ENCODE measurements at places on chromosomes 1 and 21.
A peak's percentile ranks its signal among the peaks of the same experiment; 100 is the strongest.

GRCh38 chr1:63915121-63915520 is 141.3 kb downstream of the ROR1 start:
- DNase-seq = no peak

GRCh38 chr1:228454238-228454637 is 32.9 kb upstream of the RNF187 start:
- no peak for DNase-seq

DNA sequence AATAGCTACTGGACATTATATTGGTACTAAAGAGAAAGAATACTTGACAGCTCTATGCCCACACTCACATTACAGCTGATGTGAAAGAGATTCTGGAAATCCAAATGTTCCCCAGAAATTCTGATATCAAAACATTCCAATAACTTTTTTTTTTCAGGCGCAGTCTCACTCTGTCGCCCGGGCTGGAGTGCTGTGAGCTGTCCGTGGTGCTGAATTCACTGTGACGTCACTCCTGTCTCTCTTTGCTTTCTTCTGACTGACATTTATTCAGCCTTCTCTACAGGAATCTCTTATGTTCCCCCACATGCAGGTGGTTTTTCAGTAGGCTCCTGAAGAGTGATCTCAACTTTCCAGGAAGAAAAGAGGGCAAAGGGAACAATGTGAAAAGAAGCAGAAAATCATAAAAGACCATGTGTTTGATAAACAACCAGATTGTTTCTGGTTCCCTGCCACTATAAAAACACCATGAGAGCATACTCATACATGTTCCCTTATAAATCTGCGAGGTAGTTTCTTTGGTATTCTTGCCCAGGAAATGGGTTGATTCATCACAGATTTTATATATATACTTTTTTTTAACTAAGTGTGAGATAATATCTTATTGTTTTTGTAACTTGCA is 6.2 kb downstream of the S100A7A start:
- peak; percentile 35 for DNase-seq

- no peak for DNase-seq
Measured at GRCh38 chr21:34900376-34900775, 148.7 kb downstream of the RUNX1 start.

- DNase-seq = no peak
Measured at GRCh38 chr21:43027846-43028731, 47.5 kb downstream of the CBS start.

DNA sequence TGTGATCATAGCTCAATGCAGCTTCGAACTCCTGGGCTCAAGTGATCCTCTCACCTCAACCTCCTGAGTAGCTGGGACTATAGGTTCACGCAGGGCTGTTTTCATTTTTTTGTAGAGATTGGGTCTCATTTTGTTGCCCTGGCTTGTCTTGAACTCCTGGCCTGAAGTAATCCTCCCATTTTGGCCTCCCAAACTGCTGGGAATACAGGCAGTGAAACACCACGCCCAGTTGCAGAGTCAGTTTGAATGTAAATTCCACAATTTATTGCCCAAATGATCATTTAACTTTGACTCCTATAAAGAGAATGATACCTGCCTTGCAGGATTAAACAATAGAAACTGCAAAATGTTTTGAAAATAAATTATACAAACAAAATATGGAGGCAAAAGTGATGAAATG is 10.7 kb downstream of the GOLPH3L start:
- DNase-seq = no peak

GRCh38 chr1:24939675-24940193 is 9.7 kb upstream of the RUNX3 start:
- DNase-seq = no peak

GRCh38 chr1:53393325-53393792 is 65.5 kb upstream of the LRP8 start:
- peak; percentile 72 for DNase-seq

- no peak for DNase-seq
Measured at GRCh38 chr1:203590603-203591002, 36.0 kb upstream of the ATP2B4 start.

GRCh38 chr21:41759926-41760325 is 6.9 kb downstream of the RIPK4 start:
- DNase-seq = no peak

GRCh38 chr1:51643362-51643761 is 26.5 kb downstream of the OSBPL9 start:
- no peak for DNase-seq

DNA sequence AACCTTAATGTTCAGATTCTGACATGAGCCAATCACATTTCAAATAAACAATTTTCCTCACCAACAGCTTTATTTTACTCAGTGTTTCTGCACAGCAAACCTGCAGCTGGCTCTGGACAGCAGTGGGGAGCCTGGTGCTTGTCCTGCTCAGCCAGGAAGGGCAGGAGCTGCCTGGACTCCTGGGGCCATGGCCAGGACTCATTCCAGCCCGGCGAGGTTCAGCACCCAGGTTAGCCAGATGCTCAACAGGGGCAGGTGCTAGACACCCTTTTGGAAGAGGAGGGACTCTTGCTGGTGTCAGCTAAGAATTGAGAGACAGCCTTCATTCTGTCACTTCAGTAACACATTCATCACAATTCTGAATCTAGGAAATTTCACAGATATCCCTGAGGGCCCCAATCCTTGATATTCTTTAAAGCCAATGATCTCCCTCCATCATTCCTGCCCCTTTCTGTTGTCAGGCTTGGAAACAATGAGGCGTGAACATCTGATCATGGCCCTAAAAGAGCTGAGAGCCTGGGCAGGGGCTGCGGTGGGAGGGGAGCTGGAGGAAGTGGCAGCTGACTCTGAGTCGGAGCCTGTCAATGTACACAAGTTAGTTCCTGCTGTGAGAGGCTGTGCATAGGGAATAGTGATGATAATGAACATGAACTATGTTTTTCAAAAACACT is 251.3 kb downstream of the SDCCAG8 start:
- DNase-seq = no peak

- DNase-seq = no peak
Measured at GRCh38 chr21:42763581-42764442, 110.4 kb downstream of the PDE9A start.

GRCh38 chr1:115300087-115300876 is 37.8 kb downstream of the NGF start:
- DNase-seq = no peak

DNA sequence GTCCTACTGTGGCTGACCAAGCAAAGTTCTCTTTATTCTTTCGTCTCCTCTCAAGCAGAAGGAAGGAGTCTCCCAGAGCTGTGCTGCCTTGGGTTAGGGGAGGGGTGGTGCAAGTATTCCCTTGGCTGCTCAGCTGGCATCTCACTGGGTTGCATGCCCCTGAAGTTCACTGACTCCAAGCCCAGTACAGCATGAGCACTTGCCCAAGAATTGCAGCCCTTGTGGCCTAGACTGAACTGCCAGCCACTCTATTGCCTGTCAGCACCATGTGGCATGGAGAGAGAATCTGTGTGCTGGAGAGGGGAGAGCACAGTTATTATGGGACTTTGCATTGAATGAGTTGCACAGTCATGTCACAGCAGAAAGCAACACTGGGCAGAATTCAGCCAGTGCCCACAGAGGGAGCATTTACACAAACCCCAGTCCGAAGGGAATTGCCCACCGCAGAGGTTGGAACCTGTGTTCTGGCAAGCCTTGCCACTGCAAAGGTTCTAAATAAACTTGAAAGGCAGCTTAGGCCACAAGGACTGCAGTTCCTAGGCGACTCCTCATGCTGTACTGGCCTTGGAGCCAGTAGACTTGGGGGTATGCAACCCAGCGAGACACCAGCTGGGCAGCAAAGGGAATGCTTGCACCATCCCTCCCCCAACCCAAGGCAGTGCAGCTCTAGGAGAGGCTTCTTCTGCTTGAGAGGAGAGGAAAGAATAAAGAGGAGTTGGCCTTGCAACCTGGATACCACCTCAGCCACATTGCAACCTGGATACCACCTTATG is 28.8 kb downstream of the DR1 start:
- DNase-seq = no peak

DNA sequence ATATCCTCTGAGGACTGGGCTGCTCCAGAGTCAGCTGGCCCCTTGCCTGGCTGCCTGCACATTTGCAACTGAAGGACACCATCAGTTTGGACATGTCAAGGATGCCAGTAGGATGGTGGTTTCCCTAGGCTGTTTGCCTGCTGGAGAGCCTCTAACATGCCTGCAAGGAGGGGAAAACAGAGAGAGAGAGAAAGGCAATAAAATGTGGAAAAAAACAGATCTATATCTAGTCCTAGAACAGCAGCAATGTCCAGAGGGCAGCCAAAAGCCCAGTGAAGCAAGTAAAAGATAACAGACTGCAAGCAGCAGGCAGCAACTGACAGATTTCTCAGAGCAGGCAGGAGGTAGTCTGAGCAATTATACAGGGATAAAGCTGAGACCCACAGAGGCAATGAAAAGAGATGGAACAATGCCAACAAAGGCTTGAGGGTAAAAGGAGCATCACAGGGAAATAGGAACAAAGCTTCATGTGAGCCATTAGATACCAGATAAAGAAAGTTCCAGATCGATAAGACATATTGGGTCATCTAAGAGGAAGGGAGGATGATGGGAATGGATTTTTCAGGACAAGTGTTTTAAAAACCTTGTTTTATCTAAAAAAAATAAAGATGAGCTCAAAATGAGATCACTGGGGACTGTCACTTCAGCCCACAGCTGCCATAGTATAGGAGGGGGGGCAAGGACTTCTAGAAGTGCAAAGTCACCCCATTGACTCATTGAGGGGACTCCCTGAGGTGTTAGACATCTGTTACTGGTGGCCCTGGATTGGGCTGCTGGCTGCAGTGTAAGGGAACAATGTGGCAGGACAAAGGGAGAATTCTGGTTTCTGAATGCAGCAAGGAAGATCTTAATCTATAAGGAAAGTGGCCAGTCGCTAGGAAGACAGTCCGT is 38.6 kb upstream of the GADD45A start:
- DNase-seq = no peak

GRCh38 chr1:29344336-29344735 is 108.0 kb downstream of the PTPRU start:
- DNase-seq = no peak

DNA sequence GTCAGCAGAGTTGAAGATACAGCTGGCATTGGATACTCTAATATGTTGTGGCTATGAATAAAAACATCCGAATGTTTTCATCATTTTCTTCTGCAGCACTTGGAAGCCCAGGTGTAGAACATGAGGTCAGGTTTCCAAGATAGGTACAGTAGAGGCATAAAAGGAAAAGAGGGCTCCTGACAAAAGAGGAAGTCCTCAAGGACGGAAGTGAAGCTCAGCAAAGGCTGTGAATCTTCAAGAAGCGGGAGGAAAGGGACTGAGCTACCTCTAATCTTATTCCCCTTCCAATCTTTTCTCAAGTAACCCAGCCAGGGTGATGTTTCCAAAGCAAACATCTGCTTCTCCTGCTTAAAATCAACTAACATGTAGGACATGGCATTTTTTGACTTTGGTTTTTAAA is 4.4 kb upstream of the PIK3C2B start:
- no peak for DNase-seq

DNA sequence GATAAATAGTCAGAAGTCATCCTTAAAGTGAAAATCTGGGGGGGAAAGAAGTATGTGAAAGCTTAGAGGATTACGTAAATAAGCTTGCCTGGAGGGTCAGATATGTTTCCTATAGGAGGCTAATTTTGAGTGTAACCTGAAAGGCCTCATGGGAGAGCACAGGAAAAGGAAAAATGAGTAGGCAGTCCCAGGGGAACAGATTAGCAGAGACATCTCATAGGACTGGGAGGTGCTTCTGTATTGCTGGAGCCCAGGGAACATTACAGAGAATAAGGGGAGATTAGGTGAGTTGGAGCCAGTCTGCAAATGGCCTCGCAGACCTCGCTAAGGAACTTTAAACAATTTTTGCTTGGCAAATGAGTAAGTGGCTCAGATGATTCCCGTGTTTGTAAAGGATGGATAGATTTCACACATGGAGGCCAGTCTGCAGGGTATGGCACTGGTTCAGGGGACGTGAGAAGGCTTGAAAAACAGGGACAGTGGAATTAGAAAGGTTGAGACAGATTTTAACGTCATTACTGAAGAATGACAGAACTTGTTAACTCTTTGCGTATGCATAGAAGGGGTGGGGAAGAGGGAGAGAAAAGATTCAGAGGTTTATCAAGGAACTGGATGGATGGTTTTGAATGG is 149.1 kb downstream of the GREM2 start:
- DNase-seq = no peak

- DNase-seq = no peak
Measured at GRCh38 chr1:36164361-36164760, 8.4 kb downstream of the MAP7D1 start.

- DNase-seq = no peak
Measured at GRCh38 chr1:104946558-104947210, 1197.0 kb downstream of the AMY1C start.

- no peak for DNase-seq
Measured at GRCh38 chr1:26844424-26845196, 18.1 kb downstream of the ZDHHC18 start.

- peak; percentile 20 for DNase-seq
Measured at GRCh38 chr1:235557495-235557894, 53.2 kb upstream of the B3GALNT2 start.

GRCh38 chr1:89270423-89270822 is 2.2 kb downstream of the GBP5 start:
- no peak for DNase-seq

DNA sequence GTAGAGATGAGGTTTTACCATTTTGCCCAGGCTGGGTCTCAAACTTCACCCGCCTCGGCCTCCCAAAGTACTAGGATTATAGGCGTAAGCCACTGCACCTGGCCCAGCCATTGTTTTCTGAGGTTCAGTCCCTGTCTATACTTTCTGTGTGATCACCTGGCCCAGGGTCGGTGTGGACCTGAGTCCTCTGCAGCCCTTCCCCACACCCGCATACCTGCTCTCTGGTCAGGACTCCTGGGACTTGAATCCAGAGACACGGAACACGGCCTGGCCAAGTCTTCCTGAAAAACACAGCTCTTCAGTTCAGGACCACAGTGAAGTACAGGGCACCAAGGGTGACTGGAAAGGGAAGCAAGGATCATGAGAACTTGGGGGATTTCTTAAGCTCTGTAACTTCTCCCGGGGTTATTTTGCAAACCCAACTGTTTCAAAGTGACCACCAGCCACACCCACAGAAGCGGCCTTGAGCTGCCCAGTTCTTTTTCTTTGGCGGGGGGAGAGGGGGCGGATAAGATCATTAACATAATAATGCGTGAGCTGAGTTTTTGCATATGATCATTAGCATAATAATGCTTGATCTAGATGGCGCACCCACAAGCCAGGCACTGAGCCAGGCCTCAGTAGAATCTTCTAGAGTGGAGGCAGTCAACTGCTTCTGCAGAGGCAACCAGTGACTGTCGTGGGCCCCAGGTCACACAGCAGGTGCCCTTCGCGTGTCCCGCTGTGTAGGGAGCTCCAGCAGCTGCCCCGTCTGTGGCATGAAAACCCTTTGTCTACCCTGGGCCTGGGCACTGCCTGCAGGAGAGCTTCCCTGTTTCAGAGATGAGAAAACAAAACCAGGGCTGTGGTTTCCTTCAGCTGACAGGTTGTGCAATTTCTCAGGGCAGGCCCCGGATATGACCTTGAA is 1.7 kb upstream of the NADK start:
- DNase-seq = peak; percentile 77

- no peak for DNase-seq
Measured at GRCh38 chr1:72369069-72369757, 86.9 kb upstream of the NEGR1 start.

DNA sequence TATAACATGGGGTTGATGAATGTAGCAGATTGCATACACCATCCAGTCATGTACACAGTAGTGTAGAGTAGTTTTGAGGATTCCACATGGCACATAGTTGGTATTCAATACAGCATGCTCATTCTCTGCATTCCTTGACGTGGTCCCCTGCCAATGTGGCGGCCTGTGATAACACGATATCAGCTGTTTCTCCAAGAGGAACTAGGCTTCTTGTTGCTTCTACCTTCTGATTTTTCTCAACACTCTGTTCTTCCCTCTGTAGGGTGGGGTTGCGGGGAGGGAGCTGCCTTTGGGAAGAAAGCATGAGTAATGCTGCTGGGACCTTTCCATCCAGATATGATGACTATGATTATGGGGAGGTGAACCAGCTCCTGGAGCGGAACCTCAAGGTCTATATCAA is 19.4 kb downstream of the SESN2 start:
- DNase-seq = no peak

All from stimulated activated naive CD8-positive, alpha-beta T cell treated with anti-CD3 and anti-CD28 coated beads, Interleukin-15, amount 100 ng/mL, for 72 hours (primary cell).